ENCODE measurements at places on chromosomes 11 and 22.

- no peak for DNase-seq
These were observed 21.2 kb downstream of the PLAAT3 start for GRCh38 chr11:63592975-63593395.

GRCh38 chr11:94960488-94960887 is 12.9 kb downstream of the CWC15 start:
- DNase-seq = peak; percentile 64

- DNase-seq = no peak
These were observed 172.8 kb upstream of the B3GAT1 start for GRCh38 chr11:134584706-134585445.

DNA sequence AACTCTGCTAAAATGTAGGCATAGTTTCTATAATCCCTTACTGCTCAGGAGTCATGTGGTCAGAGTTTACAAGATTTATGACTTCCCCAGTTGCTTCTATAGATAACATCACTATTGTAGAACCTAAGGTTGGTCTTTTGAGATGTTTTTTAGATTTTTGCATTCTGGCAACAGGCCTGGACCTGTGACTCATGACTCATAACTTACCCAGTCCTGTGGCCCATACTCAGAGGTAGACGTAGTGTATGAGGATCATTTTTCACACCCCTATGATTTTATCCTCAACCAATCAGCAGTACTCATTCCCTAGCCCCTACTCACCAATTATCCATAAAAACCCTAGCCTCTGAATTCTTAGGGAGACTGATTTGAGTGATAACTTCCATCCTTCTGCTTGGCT is 384.4 kb upstream of the DDI1 start:
- DNase-seq = no peak

DNA sequence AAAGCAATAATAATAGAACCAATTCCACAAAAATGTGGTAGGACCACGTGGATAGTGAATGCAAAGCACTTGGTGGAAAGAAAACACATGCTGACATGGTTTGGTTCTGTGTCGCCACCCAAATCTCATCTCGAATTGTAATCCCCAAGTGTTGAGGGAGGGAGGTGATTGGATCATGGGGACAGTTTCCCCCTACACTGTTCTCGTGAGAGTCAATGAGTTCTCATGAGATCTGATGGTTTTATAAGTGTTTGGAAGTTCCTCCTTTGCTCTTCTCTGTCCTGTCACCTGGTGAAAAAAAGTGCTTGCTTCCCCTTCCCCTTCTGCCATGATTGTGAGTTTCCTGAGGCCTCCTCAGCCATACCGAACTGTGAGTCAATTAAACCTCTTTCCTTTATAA is 421.9 kb upstream of the CADM1 start:
- no peak for DNase-seq

GRCh38 chr11:14584595-14584994 is 59.0 kb upstream of the PDE3B start:
- no peak for DNase-seq

DNA sequence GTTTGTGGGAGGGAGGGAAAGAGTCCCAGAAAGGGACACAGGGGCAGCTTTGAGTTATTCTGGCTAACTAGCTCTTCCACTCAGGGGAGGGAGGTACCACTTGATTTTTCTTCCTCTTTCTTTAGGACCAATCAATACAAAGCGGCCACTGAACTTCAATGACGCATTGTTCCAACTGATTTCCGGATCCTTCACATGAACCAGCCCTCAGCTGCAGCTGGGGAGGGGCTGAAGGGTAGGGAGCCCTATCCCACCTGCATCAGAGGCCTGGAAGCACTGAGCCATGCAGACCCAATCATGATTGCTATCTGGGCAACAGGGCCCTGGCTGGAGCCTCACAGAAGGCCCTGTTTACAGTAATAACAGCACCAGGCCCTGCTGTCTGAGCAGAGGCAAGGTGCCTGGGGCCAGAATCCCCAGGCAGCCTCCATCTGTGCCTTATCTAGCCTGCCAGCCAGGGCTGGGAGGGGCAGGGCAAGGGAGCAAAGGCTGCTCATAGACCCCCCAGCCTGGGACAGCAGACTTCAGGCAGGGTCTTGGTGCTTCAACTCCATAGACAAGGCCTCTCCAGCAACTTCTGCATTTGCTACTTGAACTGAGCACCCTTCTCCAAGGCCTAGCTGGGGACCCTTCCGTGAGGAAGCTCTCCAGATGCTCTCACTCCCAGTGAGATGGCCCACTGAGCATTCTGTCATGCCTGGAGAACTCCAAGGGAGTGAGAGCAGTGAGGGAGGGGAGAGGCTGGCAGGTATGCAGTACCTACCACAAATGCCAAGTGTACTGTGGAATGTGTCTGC is 22.5 kb downstream of the CLPB start:
- no peak for DNase-seq

GRCh38 chr11:102172127-102172848 is 62.0 kb downstream of the YAP1 start:
- DNase-seq = no peak

- no peak for DNase-seq
These were observed 298.0 kb upstream of the ZC3H12C start for GRCh38 chr11:109795234-109795633.

GRCh38 chr11:18172666-18173065 is at the start of gene MRGPRX4:
MRGPRX4 (plus strand) TSS chr11:18172837; CDS start chr11:18173257, 420 bp downstream.
- no peak for DNase-seq

- no peak for DNase-seq
These were observed 312.2 kb upstream of the C11orf87 start for GRCh38 chr11:109109571-109110315.

DNA sequence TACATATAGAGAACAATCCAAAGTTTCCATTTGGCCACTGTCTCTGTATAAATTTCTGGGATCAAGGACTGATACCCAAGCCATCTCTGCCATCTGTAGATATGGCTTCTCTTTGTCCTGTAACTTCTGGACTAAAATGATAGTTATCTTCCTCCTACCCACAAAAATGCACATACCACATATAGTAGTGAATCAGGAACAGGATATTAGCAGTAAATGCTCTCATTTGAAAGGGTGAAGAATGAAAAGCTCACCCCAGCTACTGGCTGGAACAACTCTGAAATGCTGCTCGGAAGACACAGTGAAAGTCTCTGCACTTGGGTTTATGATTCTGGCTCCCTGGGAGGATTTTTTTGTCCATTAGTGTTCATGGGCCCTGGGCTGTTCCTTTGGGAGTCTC is 856.4 kb upstream of the LRRC4C start:
- no peak for DNase-seq

- DNase-seq = no peak
These were observed 28.7 kb downstream of the MS4A2 start for GRCh38 chr11:60116996-60117790.

GRCh38 chr22:46360097-46360496 is 24.6 kb downstream of the TRMU start:
- no peak for DNase-seq

- no peak for DNase-seq
These were observed 75.0 kb upstream of the OR4B1 start for GRCh38 chr11:48141475-48142122.

DNA sequence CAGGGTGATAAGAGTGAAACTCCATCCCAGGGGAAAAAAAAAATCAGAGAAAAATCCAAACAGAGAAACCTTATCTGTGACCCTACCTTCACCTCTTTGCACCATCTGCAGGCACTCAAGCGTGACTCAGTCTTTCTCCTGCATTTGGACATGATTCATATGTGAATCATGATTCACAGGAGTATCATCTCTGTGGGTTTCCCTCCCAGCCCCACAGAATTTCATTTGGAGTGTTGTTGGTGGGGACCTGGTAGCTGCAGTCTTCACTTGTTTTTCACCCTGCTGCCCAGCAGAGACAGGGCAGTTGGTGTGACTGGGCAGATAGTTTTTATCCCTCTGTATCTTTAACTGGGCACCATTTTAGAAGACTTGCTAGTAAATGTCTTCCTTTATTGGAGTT is 75.7 kb downstream of the DEPDC5 start:
- DNase-seq = no peak

GRCh38 chr11:93984936-93985335 is 36.2 kb upstream of the HEPHL1 start:
- DNase-seq = no peak

DNA sequence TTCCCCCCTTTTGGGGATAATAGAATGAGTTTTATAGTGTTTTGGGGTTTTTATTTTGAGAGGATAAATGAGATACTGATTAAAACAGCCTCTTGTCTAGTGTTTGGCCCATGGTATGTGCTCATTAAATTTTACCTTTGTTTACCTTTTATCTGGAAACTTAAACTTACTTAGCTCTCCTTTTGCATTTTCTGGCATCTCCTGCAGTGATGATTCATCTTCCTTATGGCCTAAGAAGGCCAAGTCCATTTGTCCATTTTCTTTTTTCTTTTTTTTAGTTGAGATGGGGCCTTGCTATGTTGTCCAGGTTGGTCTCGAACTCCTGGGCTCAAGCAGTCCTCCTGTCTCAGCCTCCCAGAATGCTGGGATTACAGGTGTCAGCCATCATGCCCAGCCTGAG is 156.3 kb downstream of the COMMD9 start:
- DNase-seq = no peak

DNA sequence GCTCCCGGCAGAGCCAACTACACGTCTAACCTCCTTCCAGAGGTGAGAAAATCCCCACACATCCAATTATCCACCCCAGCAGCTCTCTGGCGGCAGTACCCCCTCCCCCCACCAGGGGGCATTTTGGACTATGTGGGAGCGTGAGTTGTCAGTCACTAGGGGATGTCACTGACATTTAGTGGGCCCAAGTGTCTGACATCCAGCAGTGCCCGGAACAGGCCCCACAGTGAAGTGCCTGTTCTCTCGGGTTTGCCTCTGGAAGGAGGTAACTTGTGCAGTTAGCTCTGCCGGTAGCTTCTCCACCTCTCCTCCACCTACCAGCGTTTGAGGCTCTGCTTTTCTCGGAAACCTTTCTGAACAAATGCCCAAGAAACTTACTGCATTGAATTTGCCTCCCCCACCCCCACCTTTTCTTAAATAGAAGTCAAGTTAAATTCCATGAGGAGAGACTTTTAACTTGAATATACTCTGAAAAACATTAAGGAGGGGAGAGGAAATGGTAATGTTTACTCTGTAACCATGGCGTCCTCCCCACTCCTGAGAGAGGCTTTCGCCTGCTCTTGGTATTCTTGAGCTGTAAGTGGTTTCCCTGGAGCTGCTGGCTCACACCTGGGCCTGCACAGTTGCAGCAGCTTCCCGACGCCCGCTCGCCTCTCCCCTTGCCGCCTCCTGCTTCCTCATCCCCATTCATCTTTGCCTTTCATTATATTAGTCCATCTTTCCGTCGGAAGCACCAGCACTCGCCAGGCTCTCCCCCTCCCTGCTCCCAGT is 112.8 kb downstream of the WNT7B start:
- DNase-seq = peak; percentile 71

DNA sequence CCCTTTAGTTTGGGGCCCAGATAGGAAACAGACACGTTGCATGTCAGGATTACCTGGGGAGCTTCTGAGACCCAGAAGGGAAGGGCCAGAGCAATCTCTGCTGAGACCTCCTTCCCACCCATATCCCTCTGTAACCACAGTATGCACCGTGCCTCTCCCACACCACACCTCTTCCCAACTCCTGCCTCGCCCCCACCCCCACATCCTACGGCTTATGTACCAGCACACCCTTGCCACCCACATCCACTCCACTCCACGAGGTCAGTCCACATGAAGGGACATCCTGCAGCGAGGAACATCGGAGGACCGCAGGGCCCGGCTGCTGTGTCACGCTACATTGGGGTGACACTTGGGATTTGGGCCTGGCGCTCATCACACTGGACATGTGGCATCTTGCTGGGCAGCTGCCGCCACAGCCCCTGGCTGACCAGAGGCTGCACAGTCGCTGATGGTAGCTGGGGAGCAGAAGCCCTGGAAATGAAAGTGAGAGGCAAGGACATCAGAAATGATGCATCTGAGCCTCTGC is 118.3 kb upstream of the LMO1 start:
- DNase-seq = no peak

DNA sequence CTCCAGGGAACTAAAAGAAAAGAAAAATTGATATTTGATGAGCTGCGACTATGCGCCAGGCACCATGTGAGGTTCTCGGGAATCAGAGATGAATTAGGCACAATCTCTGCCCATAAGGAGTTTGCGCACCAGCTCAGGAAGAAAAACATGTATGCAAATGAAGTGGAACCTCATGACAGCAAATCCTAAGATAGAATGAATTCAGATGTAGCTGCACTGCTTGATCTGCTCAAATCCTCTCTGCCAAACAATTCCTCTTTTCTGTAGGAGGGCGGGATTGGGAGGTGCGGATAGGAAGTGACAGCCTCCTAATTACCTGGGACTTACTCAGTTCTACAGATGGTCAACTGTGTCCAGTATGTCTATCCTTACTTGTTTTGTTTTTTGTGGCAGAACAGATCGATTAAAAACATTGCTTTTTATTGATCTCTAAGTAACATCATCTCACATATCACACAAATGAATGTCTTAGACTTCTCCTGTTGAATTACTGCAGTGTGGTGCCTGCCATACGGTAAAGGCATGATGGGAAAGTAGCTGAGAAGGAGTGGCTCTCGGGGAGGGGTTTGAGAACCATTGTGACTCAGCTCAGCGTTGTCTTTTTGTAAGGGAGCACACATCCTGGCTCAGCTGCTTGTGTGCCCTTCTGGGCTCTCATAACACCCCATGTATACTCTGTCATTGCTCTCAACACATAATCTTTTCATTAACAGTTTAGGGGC is 13.9 kb downstream of the CRTAM start:
- DNase-seq = no peak

- no peak for DNase-seq
These were observed 72.9 kb downstream of the DSCAML1 start for GRCh38 chr11:117724104-117724503.

GRCh38 chr22:25841775-25842174 is 99.8 kb downstream of the MYO18B start:
- no peak for DNase-seq

DNA sequence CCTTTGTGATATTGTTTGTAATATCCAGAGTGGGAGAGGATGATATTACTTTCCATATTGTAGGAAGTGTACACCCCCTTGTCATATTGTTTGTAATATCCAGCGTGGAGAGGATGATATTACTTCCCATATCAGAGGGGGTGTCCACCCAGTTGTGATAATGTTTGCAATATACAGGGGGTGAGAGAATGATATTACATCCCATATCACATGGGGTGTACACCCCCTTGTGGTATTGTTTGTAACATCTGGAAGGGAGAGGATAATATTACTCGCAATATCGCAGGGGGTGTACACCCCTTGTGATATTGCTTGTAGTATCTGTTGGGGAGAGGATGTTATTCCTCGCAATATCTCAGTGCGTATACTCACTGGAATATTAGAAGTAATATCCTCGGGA is 61.5 kb downstream of the PRSS23 start:
- no peak for DNase-seq

GRCh38 chr11:96122601-96123074 is 198.7 kb upstream of the MTMR2 start:
- peak; percentile 84 for DNase-seq

GRCh38 chr22:23816156-23816976 is 22.4 kb downstream of the DERL3 start:
- DNase-seq = no peak
